ENCODE measurements at places on chromosomes 4 and X.

- DNase-seq, result no peak
Observed at GRCh38 chrX:151633157-151633556, 62.1 kb upstream of the PRRG3 start.

DNA sequence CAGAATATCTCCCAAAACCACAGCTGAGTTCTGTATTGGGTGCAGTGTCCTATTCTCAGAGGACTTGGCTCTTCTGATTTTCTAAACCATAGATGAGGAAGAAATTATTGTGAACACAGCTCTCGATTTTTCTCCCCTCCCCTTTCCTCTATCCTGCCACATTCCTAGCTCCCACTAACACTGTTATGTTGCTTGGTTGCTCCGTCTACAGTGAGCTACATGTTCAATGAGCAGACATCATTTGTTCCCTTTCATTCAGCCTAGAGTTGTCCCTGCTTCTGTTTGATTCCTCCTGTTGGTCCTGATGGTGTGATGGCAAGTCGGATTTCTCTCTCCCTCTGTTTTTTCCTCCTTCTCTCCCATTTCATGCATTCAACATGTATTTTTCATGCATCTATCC lies 65.9 kb downstream of the DIPK2B start:
- no peak for DNase-seq

DNA sequence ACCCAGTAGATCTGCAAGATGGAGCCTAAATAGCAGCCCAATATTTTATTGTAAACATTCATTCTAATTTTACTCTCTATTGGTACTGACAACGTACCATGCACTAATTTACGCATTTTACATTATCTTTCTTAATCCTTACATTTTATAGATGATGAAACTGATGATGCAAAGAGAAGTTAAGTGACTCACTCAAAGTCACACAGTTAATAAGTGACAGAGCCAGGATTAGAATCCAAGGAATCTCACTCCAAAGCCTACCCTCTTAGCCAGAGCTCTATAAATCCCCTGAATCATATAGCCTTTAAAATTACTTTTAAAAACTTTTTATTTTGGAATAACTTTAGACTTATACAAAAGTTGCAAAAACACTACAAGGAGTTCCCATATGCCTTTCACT lies 37.6 kb downstream of the PHKA1 start:
- no peak for DNase-seq

- DNase-seq, result no peak
Observed at GRCh38 chr4:180189666-180190065, 2053.5 kb upstream of the TENM3 start.

GRCh38 chr4:155929833-155930232 lies 23.8 kb downstream of the CTSO start:
- no peak for DNase-seq

- DNase-seq, result no peak
Observed at GRCh38 chr4:101347267-101347556, at the start of gene PPP3CA. Gene PPP3CA, minus strand, starts transcription at chr4:101347526.

- DNase-seq, result no peak
Observed at GRCh38 chrX:106802063-106802387, 448 bp upstream of the TBC1D8B start.

DNA sequence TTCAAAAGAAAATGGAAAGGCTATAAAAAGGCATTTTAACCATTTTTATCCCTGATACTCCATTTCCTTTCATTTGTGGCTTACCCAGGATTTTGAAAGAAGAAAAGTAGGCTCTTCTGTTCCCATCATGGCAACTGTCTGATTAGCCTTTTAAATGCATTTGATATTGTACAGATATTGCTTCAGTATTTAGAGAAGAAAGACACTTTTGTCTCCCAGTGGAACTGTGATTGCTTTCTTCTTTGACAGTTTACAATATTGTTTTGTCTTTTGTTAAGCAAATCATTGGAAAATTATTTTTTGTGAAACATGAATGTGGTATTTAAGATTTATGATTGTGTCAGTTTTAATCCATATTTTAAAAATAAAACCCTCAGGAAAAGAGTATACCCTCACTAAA lies 297.4 kb upstream of the TACR3 start:
- no peak for DNase-seq

DNA sequence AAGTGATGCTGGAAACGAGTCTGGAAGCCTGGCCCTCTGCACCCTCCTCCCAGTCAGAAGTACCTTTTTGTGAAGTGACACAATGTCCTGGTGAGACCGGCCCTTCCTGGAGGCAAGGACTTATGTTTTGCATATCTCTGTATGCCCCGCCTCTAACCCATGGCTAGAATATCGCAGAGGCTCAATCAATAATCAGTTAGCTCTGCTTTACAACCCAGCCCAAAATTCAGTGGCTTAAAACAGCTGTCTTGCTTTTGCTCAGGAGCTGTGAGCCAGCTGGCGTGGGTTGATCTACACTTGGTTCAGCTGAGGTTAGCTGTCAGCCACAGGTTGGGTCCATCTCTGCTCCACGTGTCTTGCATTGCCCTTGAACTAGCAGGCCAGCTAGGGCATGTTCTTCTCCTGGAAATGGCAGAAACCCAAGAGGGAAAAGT lies 98.8 kb upstream of the METTL14 start:
- DNase-seq, result no peak

DNA sequence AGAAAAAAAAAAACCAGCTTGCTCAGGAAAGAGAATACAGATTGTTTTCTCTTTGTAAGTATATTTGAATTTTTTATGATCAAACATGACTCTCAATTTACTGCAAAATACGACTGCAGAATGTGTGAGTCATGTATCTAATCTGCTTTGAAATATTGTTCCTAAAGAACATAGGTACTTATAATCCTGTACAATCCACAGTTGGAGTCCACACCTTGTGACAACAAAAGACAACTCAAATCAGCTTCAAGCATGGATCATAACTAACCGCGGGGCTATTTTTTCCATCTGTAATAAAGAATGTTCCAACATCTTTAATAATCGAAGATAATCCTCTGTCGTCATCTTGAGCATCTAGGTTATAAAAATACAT lies 77.8 kb upstream of the STIM2 start:
- no peak for DNase-seq

DNA sequence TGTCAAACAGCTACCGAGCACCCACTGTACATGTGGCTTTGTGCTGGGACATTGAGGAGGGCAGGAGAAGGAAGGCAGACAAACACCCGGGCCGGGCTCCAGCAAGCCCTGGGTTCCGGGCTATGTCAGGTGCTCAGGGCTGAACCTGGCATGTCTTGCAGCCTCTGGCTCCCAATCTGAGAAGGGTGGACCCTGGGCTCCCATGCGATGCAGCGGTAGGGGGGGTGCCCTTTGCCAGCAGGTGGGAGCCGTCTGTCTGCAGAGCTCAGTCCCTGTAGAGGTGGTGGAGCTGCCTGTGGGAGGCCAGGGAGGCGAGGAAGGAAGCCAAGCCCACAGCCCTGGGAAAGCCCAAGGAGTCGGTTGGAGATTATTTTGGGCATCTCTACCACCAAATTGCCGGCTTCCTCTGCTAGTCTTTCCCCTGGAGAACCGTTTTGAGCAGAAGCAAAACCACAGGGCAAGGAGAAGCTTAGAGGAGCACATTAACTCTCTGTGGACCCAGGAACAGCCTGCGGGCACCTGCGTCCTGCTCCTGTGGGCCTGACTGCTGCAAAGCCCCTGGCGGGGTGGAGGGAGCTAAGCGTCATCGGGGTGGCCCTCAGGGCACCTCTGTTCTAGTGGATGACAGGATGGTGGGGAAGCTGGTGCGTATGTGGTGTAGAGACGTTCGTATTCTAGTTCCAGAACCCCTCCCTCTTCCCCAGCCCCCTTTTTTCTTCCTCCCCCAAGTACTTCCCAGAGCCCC lies 10.3 kb downstream of the CPZ start:
- DNase-seq, result no peak

GRCh38 chr4:116005806-116006088 lies 892.3 kb upstream of the NDST4 start:
- DNase-seq, result no peak

- no peak for DNase-seq
Observed at GRCh38 chrX:38768079-38768478, 33.2 kb upstream of the MID1IP1 start.

- DNase-seq, result no peak
Observed at GRCh38 chrX:12892716-12893115, 13.7 kb upstream of the TLR8 start.

GRCh38 chr4:2469192-2469984 lies 482 bp downstream of the RNF4 start:
- DNase-seq, result no peak

GRCh38 chr4:12929784-12930183 lies 554.4 kb downstream of the RAB28 start:
- no peak for DNase-seq

GRCh38 chr4:83107631-83108030 lies 6.9 kb downstream of the PLAC8 start:
- DNase-seq, result no peak

- DNase-seq, result no peak
Observed at GRCh38 chr4:169120624-169121023, 110.6 kb upstream of the CBR4 start.

All from amygdala (tissue), 56 donors.